ENCODE measurements at places on chromosomes 7 and 10. TPM values are rescaled to one million over a fixed set of nuclear protein-coding genes. Genes with fewer than 3 reads are reported as not detected.

DNA sequence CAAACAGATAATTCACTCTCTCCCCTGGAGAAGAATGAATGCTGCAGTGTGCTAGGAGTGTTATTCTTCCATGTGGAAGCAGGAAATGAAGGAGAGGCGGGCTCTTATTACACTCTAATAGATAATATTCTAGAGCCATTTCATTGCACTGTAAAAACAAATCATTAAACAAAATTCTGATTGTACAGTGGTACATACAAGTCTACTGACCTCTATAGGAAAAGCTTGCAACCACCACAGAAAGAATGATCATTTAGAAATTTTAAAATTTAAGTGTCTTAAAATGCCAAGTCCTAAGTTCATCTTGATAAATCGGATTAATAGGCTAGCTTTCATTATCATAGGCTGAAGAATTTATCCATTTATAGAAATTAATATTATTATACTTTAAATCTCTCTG lies 960.3 kb upstream of the LRRN3 start:
- no peak for DNase-seq

DNA sequence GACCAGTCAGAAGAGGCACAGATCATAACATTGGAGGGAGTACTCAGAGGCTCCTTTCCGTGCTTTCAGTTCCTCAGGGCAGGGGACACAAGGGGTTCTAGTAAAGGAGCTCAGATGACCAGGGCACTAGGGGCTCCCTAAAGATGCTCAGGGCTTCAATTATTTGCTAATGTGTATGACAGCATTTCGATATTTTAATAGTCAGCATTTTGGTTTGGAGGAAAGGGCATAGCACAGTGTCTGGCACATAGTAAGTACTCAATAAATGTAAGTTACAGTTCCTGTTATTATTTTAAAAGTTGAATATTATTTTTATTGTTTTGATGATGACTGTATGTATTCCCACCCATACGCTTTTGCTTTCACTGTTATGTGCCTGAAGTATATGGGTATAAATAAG lies 260.0 kb downstream of the REEP3 start:
- no peak for DNase-seq

DNA sequence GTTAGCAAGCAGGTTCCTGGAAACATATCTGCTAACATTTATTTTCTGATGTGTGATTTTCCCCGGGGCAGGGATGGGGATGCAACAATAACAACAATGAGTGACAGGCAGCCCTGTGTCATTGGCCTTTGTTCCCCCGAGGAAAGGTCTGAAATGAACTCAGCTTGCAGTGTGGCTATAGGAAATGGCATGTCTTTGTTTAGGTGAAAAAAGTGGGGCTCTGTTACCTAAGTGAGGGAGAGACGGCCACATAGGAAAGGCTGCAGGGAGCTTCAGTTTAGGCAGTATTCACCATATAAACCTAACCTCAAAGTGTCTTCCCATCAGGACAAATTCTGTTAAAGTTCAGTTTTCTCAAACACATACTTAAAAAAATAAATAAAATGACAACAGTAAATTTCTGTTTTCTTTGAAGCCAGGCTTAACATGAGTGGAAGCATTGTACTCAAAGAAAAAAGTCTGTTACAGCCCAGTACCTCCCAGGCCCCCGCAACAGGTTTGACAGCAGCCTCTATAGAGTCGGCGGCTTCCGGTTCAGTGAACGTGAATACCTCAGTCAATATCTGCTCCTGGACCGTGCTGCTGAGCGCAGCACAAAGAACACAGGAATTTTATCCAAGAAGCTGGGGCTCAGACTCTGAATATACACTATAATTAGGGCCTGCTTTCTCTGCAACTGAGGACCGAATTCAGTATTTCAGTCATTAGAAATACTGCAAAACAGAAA lies 168.3 kb downstream of the GLI3 start:
- DNase-seq, result no peak

- no peak for DNase-seq
Measured at GRCh38 chr7:39332142-39332541, 234.1 kb upstream of the YAE1 start.

GRCh38 chr10:111299037-111299436 lies 222.2 kb downstream of the ADRA2A start:
- no peak for DNase-seq

DNA sequence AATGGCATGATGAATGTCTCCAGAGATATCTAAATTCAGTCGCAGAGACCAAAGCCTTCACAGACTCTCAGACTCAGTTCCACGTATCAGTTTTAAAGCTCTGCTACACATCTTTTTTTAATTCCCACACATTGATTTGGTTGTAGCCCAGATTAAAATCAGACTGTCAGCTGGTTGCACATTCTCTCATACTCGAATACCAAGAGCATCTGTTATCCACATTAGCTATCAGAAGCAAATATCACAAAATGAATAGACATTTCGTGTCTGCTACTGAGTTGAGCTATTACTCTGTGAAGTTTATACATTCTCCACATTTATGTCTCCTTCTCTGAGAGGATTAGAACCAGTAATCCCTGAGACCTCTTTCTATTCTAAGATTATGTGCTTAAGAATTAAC lies 229.2 kb downstream of the GPAM start:
- DNase-seq, result no peak

- no peak for DNase-seq
Measured at GRCh38 chr10:92419740-92420545, 129.0 kb downstream of the MARCHF5 start.

IFIT1 gene
- 0.36 TPM for total RNA-seq

All from natural killer cell treated with Interleukin-12 subunit alpha and Interleukin-12 subunit beta and Interleukin-15 and Interleukin-18, amount 100 ng/mL, for 72 hours (primary cell).